ENCODE measurements at places on chromosomes 11 and 22. TPM values are rescaled to one million over a fixed set of nuclear protein-coding genes. Genes with fewer than 3 reads are reported as not detected.

The OR51B2 gene
- not detected for polyA plus RNA-seq

The RPS6KA4 gene
- polyA plus RNA-seq = 15.9 TPM

DNA sequence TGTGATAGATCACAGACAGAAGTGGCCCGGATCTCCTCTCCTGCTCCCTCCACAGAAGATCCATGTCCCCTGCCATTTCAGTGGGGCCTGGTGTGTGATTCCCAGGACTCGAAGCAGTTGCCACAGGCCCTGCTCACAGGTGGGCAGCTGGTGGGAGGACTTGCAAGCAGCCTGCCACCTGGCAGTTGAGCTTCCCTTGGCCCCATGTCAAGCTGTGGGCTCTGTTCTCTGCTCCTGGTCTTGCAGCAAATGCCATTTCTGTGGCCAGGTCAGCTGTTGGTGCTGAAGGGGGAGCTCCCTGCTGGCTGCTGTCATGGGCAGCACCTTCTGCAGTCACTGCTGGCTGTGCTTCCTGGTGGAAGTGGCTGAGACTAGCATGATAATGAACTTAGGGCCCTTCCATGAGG, 59.1 kb upstream of the SLC22A12 start:
- no peak for DNase-seq

GRCh38 chr22:44151676-44152075, 29.0 kb upstream of the PARVG start:
- no peak for DNase-seq

- no peak for DNase-seq
These were observed 15.1 kb downstream of the NFRKB start for GRCh38 chr11:129880311-129880710.

DNA sequence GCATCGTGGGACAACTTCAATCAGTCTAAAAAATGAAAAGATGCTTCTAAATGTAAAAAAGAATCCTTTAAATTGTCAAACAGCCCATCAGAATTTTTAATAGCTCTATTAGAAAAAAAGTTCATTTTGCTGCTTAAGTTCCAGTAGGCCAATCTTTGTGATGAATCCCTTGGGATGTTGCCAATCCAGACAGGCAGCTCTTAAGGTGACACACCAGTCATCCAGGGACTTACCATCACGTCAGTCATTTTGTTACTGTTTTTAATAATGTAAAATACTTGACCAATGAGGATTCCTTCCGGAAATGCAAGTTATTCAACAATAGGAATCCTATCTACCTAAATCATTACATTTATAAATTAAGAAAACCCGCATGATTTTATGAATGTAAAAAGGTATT, 47.8 kb upstream of the TMEM45B start:
- DNase-seq = no peak

DNA sequence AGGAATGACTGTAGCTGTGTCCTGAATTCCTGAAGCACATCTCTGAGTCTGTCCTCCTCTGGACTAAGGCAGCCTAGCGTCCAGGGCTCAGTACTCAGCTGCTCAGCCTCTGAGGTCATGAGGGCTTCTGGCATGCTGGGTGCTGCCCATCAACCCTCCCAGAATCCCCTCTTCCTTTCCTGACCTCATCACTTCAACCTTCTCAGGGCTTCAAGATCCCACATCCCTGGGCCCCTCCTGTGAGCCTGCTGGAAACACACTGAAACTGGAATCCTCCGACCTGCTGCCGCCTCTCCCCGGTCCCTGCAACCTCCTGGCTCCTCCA, 803 bp downstream of the KRTAP5-8 start:
- DNase-seq = no peak

Measured in CD8-positive, alpha-beta memory T cell (primary cell).